ENCODE measurements at places on chromosomes 12 and 14.

DNA sequence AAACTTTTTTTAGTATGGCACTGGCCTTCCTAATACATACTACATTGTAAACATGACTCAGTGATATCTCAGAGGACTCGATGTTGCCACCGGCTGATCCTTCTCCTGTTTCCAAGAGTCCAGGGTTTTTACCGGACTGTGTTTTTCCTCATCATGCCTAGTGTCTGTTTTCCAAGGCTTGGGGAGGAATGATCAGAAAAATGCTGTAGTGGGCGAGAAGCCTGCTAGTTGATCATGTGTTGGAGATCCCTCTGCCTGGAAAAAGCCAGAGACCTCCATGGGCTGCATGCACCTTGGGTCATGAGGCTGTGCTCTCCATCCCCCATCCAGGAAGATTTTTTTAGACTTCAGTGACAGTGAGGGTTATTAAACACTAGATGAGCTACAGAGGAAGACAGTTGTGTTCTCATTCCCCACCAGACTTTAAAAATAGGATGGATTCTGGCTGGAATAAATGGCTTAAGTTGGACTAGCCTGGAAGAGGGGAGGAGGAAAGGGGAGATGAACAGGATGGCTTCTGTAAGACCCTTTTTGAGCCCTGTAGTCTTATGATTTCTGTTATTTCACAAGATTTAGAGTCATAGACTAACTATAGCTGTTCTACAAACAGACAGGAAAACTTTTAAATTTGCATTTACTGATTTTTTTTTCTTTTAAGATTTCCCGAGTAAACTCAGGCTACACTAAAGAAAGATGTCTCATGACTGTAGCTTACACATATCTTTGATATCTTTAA, 145.7 kb downstream of the SAMD4A start:
- DNase-seq: no peak

- no peak for DNase-seq
Measured at GRCh38 chr12:48074266-48074665, 31.6 kb downstream of the SENP1 start.

GRCh38 chr14:101619484-101619883, 58.2 kb downstream of the DIO3 start:
- no peak for DNase-seq

DNA sequence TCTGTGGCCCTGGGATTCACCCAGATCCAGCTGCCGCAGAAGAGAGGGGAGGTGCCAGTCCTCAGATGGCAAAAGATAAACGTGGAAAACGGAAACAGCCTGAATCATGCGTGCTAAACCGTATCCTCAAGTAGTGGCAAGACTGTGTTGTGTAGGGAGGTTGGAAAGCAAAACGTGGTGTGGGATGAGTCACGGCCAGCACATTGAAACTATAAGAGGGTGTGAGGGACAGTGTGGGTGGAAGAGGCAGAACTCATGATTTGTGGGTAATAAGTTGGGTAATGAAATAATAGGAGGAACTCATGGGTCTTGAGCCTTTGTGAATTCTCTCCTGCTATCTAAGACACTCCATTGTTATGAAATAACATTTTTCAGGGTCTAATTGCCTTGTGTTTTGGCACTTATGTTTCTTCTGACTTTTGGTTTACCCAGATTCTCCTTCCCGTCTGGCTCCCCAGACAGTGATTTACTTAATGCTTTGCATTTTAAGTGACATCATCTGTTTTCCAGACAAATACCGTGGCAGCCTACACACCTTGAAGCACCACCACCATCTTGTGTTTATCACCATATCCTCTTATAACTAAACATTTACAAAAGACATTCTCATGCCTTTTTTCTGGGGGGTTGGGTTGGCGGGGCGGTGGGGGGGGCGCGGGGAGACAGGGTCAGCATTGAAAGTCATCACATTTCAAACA, 62.3 kb upstream of the PTCSC3 start:
- DNase-seq: no peak

- DNase-seq: no peak
Measured at GRCh38 chr14:52700701-52701172, 5.4 kb upstream of the ERO1A start.

DNA sequence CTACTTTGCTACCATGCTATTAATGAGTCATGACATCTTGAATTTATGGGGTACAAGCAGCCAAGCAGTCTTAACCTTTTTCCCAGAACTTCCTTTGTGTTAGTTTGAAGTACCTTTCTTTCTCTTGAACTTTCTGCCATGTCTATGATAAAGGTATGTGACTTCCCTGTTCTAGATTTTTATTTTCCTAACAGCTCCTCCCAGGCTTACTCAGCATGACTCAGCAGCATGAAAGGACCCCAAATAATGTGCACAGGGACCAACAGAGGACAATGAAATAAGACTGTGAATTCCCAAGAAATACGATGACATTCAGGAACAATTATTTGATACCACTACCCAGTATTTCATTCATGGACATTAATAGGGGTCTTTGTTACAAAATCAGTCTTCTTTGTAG, 60.0 kb downstream of the TTC6 start:
- DNase-seq: no peak
